ENCODE measurements at places on chromosomes 6 and 20.

DNA sequence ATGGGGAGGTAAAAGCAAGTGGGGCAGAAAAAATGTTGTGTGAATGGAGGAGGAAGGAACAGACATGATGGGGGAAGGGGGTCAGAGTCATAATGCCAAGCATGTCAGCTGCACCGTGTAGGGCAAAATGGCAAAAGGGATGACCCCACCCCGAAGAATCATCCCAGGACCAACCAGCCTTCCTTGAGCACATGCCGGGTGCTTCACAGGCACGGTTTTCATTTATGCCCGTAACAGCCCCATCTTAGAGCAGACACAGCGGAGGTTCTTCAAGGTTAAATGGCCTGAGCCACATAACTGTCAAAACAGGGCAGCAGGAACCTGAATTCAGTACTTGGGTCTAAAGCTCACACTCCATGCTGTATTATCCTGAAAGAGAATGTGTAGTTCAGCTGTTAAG lies 322.2 kb downstream of the ZFAND3 start:
- DNase-seq, result no peak

DNA sequence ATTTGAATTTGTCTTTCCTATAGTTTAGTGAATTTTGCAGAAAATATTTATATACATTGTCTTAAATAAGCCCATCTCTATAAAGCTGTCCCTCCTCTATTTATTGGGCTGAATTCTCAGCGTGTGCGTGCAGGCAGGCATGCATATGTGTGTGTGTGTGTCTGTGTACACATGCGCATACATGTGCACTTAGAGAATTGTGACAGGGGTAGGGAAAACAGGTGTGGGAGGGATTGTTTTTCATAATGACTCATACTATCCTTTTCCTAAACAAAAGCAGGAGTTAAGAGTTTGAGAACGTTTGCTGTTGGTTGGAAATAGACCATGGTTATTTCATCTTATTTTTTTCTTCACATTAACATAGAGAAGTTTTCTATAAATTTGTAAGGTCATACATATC lies 43.4 kb upstream of the FABP7 start:
- no peak for DNase-seq

GRCh38 chr6:45830441-45831139 lies 185.1 kb downstream of the CLIC5 start:
- no peak for DNase-seq

DNA sequence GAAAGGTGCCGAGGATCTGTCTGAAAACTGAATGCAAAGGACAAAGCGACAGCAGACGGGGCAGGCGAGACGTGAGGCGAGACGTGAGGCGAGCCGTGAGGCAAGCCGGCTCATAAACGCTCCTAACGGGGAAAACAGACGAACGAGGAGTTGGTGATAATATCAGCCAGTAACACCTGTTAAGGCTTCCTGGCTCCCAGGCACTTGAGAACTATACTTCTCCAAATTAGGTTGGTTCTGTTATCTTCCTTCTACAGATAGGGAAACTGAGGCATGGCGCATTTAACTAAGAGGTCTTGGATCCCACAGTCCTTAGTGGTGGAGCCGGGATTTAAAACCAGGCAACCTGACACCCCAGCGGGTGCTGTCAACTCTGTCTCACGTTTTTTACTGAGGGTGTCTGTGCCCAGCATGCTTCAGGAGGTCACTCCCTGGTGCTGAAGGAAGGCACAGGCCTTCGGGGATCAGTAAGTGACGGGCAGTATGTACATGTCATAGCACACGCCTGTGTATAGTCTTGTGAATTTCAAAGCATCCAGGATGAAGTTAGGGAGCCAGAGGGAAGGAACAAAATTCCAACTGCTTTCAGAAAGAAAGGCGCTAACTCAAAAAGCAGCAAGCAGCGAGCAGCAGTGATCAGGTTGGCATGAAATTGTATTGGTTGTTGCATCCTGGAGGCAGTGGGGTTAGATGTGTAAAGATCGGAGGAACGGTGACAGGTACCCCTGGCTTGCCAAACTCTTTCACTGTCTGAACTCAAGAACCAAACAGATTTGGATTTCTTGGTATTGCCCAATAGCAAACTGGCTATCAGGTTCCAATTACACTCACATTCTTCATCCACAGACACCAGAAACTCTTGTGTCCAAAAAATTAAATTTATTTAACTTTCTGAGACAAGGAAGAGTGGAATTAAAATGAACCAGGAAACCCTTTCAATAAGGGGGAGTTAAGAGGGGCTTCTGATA lies 318.7 kb downstream of the THBS2 start:
- no peak for DNase-seq

DNA sequence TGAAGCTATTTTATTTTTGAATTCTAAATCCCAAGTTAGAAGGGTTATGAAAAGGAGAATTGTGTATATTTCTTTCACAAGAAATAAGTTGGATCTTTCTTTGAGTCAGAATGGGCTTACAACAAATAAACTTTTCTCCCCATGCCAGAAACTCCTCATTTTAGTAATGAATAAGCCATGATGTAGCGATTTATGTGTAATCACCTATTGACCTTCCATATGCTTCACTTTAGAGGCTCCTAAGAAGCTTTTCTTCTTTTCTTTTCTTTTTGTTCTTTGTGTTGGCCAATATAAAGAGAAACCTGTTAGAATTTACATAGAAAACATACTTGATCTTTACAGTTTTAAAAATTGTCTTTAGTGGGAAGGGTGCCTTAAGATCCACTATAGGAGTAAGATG lies 370.2 kb downstream of the UTRN start:
- no peak for DNase-seq

- no peak for DNase-seq
These were observed 429.1 kb downstream of the HTR1B start for GRCh38 chr6:77034161-77034560.

GRCh38 chr6:123997223-123997622 lies 193.6 kb downstream of the NKAIN2 start:
- no peak for DNase-seq

DNA sequence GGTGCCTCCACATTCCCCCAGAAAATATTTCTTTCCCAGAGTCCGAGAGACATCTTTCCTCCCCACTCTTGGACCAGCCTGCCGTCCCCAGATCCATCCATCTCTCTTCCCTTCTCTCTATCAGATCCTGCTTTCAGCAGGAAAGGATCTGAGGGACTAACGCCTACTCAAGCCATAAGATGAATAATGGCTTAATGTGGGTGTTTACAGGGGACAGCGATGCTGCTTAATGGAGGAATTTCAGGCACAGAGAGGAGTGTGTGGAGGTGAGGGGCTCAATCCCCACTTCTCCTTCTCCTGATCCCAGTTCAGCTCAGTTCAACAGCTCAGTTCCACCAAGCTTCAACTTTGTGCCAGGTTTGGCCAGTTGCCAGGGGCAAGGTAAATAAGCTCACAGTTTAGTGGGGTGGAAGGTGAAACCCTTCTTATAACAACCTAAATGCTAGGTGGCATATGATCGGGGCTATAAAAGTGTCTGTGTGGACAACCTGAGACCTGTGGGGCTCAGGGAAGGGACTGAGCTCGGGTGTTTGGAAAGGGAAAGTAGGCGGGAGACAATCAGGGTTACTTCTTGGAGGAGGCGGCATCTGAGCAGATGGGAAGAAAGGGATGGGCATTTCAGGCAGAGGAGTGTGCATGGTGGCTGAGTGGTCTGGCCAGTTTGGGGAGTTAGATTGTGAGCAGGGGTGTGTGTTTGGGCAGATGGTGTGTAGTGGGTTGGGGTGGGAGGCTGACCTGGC lies 55.8 kb downstream of the CDH22 start:
- no peak for DNase-seq

- DNase-seq, result no peak
These were observed 38.6 kb downstream of the PLEKHG1 start for GRCh38 chr6:150638267-150638666.

DNA sequence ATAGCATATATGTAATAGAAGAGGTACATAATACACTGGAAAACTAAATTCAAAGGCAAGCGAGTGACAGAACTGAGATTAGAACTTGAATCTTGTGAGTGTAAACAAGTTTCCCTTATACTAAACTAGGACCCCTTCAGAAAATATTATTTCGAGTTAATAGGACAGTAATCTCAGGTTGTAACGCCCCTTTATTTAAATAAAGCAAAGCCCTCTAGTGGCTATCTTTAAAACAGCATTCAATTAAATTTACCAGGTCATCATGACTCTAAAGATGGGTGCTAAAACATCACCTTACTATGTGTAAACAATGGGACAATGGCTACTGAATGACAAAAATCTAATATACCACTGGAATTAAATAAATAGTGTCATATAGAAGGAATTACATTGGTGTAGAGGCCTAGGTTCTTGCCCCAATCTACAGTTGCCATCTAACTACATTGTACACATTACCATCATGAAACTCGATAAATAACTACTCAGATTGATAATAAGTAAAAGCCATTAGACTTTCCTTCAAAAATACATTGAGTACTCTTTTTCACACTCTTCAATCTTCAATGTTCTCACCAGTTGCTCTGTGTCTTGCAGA lies 255.4 kb upstream of the IRAK1BP1 start:
- no peak for DNase-seq

DNA sequence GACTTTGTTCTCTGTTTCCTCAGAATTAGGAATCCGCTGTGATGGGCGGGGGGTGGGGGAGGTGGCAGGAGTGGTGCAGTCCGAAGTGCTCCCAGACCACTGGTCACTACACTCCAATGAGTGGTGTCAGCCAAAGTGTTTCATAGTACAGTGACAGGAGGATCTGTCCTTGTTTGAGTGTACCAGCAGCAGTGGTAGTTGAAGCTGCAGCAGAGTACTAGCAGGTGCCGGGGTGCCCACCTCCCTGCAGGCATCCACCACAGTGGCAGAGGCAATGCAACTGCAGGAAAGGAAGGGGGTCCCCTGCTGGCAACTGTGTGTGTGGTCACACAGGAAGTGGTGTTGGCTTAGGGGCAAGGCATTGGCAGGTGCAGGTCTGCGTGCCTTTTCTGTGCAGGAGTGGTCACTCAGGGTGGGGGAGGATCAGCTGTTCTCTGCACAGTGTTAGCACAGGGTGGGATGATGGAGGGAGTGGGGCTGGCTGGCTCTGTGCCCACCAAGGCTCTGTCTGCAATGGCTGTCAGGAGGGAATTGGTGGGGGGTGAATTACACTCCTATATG lies 9.7 kb downstream of the HLA-DOB start:
- no peak for DNase-seq

All from activated T-cell treated with anti-CD3 and anti-CD28 coated beads for 4 hours (primary cell).